ENCODE measurements at places on chromosomes 1 and 21.

GRCh38 chr21:46349134-46349760 is 25.3 kb downstream of the PCNT start:
- DNase-seq = no peak

- no peak for DNase-seq
Observed at GRCh38 chr1:61674221-61674620, 50.7 kb downstream of the TM2D1 start.

GRCh38 chr1:26529655-26530409 is at the start of gene RPS6KA1:
TSS of gene RPS6KA1 (plus strand) at chr1:26529761. CDS start at chr1:26529921, 160 bp downstream.
- no peak for DNase-seq

- peak; percentile 40 for DNase-seq
Observed at GRCh38 chr21:39385299-39386145, 36.6 kb upstream of the HMGN1 start.

DNA sequence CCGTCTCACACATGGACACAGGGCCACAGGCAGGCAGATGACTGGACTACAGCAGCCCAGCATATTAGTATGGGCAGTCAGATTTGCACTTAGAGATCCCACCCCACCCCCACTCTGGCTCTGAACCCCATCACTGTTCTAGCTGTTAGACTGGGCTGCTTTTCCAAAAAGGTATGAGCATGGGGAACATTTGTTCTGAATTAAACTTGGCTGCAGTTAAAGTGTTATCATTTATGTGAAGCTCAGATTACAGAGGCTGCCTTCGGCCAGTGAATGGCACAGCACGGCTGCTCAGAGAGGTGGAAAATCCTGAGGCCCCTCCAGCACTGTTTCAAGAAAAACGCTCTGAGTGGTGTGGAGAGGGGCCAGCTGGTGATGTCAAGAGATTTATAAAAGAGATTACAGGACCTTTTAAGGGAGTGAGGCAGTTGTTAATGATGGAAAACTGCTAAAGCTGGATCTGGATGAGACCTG is 6.9 kb upstream of the NOS1AP start:
- no peak for DNase-seq

- peak; percentile 7 for DNase-seq
Observed at GRCh38 chr1:211259638-211260126, 516 bp downstream of the RCOR3 start.

DNA sequence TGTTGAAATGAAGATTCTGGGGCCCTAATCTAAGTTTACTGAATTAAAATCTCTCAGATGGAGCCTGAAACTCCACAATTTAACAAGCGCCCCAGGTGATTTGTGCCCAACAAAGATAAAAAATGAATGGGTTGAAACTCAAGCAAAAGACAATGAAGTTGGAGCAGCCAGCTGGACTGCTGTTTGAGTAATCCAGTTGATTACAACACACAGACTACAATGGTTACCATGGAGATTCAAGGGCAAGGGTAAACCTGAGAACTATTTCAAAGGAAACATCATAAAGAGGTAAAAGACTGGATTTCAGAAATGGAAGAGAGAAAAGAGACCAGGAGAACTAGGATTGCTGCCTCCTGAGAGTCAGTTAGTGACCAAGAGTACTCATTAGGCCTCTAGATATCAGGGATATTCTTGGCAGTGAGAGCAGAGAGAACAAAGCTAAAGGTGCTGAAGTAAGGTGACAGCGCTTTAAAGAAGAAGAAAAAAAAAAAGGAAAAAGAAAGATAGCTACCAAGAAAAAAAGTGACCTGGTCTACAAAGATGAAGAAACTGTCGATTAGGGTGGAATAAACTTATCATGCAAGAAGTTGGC is 44.5 kb downstream of the LRRC53 start:
- DNase-seq = no peak

GRCh38 chr1:36106269-36106668 is 17.6 kb downstream of the ADPRS start:
- no peak for DNase-seq

DNA sequence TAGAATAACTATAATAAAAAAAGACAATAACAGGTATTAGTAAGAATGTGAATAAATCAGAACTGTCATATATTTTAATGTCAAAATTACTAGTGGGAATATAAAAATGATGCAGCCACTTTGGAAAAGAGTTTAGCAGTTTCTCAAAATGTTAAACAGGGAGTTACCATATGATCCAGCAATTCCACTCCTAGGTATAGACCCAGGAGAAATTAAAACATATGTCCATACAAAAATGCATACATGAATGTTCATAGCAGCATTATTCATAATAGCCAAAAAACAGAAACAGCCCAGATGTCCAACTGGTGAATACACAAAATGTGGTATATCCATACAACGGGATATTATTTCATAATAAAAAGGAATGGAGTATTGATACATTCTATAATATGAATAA is 71.6 kb downstream of the NVL start:
- no peak for DNase-seq

GRCh38 chr1:54161495-54162168 is 8.8 kb upstream of the CDCP2 start:
- DNase-seq = no peak

DNA sequence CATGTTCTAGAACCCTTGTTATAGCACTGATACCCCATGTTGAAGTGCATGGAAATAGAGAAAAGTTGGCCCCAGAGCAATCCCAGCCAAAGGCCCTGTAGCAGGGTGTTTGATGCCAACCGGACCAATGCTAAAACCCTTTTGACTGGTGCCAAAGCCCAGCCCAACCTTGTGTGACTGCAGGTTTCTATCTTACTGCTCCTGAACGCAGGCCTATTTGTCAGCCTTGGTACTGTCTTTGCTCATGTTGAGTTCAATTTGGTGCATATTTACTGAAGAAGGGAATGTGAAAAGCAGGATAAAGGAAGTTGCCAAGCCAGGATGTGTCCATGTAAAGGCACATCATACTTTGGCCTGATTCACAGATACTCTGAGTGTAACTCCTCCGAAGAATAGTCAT is 51.7 kb upstream of the NFASC start:
- no peak for DNase-seq

- no peak for DNase-seq
Observed at GRCh38 chr1:62229468-62229867, 34.8 kb downstream of the L1TD1 start.

- DNase-seq = peak; percentile 97
Observed at GRCh38 chr1:94713472-94714141, 106.5 kb upstream of the SLC44A3 start.

DNA sequence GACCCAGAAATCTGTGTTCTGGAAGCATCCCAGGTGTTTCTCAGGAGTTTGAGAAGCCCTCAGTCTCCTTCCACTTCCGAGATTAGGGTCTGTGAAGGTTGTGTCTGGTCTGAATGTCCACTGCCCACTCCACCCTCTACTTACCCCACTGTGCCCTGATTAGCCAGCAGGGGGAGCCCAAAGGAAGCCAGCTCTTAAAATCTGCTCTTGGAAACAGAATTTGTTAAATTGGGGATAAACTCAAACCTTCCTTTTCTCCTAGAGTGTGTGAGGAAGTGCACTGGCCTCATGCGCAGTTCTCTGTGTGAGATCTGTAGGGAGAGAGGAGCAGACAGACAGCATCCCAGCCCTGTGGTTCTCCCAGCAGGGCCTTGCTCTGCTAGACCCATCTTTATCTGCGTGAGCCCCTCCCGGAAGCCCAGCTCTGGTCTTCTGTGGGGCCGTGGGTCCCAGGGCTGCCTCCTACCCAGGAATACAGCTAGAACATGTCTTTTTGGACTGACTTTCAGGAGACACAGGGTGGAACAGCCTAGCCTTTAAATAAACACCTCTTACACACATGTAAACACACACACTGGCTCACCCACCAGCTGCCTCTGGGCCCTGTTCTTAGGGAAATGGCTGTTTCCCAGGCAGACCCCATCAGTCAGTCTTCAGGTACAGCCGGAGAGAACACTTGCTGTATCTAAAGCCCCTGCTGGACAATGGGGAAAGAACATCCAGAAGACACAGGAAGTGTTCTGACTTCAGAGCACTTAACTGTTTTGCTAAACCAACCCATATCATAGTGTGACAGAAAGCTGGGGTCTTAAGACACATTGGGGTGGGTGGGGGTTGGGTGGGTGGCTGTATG is 52.2 kb downstream of the SMYD2 start:
- no peak for DNase-seq

DNA sequence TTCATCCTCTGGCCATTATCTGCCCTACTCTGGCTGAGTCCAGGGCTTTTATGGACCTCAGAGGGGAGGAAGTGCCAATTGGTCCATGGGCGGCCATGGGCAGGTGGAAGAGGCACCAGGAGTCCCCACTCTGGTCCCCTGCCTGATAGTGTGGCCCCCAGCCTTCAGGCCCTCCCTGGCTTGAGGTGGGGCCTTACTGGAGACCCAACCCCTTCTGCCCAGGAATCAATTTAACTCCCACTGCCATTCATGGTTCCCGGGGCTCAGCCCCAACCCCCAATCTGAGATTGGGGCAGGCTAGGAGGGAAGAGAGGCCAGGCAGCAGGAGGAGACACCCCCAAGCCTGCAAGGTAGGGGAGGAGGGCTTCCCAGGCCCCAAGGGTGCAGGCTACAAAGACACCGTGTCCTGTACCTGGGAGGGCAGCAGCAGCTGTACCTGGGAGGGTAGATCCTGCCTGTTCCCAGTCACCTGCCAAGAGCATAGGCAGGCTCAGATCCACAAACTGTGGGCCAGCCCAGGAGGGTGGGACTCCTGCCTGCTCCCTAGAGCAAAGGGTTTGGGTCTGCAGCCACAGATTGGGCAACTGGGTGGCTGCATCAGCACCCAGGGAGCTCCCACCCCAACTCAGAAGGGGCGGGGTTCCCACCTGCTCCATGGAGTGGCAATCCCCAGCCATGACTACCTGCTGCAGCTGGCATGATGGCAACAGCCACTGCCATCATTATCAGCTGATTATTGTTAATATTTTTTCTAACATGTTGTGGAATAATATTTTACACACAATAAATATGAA is 1044.1 kb upstream of the B3GALT2 start:
- DNase-seq = no peak

DNA sequence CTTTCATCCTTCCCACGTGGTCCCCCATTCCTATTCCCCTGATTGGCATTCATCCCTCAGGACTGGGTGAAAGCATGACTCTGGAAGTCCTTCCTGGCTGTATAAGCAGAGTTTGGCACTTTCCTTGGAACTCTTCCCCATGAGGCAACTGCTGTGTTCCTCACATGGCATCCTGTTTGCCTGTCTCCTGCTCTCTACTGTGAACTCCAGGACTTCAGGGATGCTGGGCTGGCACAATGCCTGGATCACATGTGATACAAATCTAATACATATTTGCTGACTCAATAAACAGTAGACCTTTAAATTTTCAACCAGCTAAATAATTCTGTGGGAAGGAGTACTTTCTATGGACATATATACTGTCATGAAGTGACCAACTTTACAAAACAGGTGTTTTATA is 46.8 kb upstream of the EDEM3 start:
- DNase-seq = peak; percentile 62

DNA sequence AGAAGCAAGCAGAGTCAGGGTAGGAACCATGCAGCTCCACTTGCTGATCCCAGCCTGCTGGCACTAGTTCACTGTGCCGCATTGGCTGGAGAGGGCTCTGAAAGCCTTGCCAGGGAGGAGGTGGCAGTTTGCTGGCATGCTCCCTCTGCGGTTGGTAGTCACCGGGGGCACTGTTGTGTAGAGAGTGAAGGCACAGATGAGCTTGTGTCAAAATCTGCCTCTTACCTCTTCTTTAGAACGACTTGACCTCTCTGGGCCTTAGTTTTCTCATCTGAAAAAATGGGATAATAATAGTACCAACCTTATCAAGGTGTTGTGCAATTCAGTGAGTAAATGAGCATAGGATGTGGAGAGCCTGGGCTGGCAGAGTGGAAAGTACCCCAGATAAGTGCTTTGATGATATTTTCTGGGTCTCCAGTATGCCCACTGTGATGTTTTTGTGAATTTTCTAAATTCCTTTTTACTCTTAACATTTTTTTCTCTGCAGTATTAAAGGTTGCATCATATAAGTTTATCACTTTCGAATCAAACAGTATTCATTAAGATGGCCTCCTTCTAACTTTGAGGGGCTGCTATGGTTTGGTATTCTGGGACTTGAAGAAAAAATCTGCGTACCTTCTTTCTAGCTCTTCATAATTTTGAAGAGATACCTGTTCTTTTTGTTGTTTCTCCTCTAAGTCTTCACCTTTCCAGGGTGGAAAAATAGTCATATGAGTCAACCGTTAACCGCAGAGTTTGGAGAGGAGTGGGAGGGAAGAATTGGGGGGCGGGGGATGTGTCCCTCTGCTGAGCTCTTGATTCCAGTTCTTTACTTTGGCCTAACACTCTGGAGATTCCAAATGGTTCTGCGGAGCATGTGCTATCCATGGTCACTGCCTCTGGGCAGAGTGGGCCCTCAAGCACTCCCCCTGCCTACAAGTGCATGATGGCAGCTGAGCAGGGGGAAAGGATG is 26.8 kb downstream of the SZRD1 start:
- DNase-seq = no peak

DNA sequence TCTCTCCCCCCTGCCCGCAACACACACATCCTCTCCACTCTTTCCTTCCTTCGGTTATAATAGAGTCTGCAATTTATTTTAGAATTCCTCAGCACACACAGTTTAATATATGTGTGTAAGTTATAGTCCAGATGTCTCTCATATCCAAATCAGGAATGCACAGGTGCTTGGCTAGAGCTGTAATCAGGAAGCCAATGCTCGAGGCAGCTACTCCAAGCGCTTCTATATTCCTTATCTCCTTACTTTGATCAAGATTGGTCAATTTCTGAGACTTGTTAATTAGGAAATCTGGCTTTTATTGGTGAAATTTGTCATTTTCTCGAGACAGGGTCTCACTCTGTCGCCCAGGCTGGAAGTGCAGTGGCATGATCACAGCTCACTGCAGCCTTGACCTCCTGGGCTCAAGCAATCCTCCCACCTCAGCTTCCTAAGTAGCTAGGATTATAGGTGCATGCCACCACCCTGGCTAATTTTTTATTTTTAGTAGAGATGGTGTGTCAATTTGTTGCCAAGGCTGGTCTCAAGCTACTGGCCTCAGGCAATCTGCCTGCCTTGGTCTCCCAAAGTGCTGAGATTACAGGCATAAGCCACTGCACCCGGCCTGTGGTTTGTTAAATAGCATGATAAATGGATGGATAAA is 27.7 kb downstream of the RPL5 start:
- no peak for DNase-seq

- DNase-seq = no peak
Observed at GRCh38 chr21:16768096-16768495, 744.7 kb upstream of the CXADR start.

- no peak for DNase-seq
Observed at GRCh38 chr21:41614511-41614910, 106.6 kb upstream of the TMPRSS2 start.

DNA sequence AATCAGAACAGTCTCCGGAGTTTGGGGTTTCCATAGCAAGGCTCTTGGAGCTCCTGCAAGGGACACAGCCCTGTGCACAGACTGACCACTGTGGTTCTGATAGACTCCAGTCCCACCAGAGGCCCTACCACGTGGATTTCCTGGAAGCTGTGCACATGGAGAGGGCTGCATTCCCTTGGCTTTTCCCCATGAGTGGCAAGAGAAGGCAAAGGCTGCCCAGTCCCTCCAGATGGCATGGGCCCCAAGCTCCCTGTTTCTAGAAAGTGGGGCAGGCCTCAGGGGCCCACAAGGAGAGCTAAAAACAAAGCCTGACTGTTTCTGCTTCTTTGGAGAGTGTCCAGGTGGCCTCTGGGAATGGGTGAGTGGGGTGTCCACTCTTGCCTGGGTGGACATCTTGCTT is 87.5 kb downstream of the DDX20 start:
- no peak for DNase-seq
